ENCODE measurements at places on chromosomes 5 and 9.

DNA sequence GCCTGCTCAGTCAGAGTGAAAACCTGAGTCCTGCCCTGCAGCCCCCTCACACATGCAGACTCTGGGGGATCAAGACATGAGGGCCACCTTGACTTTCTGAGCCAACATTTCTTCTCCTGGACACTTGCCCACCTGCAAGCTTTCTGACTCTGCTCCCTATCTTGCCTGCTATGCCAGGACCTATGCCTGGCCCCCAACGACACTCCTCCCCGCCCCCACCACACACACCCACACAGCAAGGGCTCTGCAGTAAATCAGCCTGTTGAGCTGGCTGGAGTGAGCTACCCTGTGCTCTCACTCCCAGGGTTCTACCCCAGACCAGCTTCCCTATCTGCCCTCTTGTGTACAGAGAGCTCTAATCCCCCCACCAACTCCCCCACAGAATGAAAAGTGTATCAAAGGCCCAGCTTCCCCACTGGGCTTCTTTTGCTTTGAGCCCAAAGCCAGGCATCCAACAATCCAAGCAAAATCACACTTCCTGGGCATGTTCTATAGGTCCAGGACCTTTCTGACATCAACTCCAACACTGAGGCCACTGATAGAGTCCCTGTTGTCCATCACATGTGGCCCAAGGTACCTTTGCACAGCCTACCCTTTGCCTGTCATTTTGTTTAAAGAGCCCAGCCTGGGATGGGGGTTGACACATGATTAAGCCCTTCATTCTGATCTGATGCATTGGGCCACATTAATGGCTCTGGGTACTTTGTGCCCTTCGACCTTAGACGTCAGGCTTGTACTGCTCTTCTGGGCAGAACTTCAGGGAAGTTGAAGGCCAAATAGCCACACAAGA lies 7.2 kb downstream of the PDLIM4 start:
- no peak for DNase-seq

DNA sequence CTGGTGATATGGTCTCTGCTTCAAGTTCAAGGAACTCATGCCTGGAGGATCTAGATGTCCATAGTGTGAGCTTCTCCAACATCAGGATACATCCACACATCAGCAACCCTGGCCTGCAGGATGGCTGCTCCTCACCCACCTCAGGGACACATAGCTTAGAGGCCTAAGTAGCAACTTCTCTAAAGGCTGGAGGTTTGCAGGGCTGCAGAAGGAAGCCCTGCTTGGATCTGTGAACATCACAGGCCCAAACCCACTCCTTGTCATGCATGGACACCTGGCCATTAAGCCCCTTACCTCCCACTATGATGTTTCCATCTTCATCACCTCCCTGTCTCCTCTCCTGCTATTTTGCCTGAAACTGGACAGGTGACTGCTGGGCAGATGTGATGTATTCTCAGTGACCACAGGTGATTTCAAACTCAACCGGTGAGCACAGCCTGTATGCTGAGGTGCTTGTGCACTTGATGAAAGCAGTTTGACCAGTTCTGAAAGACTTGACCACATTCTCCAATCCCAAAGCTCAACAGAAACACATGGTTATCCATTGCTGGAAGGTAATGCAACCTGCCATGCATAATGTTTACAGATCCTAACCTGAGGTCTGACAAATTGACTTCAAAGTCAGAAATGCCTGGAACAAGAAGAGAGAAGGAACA lies 205.2 kb downstream of the FSTL4 start:
- DNase-seq = no peak

GRCh38 chr9:37036371-37036775 lies 2.3 kb upstream of the PAX5 start:
- DNase-seq = peak; percentile 38

DNA sequence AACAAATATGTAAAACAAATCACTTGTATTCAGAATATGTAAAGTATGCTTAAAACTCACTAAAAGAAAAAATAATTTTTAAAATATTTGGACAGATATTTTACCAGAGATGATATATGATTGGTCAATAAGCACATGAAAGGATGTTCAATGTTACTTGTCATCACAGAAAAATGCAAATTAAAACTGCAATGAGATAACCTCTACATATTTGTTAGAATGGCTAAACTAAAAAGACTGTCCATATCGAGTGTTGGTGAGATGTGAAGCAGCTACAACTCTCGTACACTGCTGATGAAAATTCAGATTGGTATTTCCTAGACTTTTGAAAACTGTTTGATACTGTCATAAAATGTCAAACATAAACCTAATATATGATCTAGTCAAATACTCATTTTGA lies 685.1 kb downstream of the DTWD2 start:
- DNase-seq = no peak

DNA sequence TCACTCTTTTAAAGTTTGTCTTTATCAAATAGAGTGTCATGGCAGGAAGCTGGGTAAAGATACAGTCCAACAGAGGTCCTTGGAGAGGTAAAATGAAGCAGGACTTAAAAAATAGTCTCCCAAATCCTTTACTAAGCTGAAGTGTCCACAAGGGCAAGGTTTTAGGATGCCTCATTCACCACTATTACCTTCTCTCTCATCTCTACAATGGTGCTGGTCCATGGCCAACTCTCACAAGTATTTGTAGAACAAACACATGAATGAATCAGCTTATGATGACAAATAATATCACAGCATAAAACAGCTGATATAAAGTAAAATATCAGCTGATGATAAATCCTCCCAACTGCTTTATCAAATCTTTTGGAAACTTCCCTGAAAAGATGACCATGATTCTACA lies 162.3 kb upstream of the ZNF462 start:
- DNase-seq = no peak

- no peak for DNase-seq
These were observed 35.8 kb upstream of the MEGF10 start for GRCh38 chr5:127254729-127255284.

GRCh38 chr5:76292620-76293322 lies 110.3 kb upstream of the IQGAP2 start:
- no peak for DNase-seq

- no peak for DNase-seq
These were observed 60.0 kb downstream of the HRH2 start for GRCh38 chr5:175717837-175718236.

DNA sequence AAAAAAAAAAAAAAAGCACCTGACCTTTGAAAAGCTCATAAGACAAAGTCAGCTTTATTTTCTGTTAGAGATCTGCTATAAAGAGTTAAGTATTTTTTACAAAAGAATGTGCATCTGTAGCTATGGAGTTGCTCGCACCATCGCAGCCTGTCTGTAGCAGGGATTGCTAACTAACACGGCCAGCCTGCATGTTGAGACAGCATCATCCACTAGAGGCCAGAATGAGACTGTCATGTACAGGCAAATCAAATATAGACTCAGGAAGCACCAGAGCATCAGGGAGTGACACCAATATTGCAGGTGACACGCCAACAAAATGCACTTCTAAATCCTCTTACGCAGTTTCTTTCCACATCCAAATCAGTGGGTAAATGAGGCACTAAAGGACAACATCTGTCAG lies 136.3 kb upstream of the RASEF start:
- DNase-seq = no peak

DNA sequence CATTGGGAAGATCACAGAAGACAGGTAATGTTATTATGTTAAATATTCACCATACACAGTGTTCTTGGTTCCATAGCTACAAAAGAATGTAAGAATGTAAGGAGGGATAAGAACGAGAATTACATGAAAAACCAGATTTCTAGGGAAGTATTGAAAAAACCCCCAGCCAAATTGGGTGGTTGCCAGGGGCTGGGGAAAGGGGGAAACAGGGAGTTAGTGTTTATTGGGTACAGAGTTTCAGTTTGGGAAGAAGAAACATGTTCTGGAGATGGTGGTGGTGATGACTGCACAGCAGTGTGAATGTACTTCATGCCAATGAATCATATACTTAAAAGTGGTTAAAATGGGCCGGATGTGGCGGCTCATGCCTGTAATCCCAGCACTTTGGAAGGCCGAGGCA lies 40.3 kb downstream of the GLRX start:
- no peak for DNase-seq

- DNase-seq = no peak
These were observed 146.4 kb downstream of the GADD45G start for GRCh38 chr9:89751079-89751825.

- DNase-seq = no peak
These were observed 307.0 kb downstream of the OSTF1 start for GRCh38 chr9:75395336-75395735.
